A172 (cell line): ENCODE measurements at places on chromosomes 3 and 15. TPM values are rescaled to one million over a fixed set of nuclear protein-coding genes. Genes with fewer than 3 reads are reported as not detected.

Gene TGM5
- total RNA-seq, result 0.14 TPM in 1 of 2 replicates, not detected in the other

Gene MRPL46
- total RNA-seq, result 29.9 and 38.4 TPM in 2 replicates

DNA sequence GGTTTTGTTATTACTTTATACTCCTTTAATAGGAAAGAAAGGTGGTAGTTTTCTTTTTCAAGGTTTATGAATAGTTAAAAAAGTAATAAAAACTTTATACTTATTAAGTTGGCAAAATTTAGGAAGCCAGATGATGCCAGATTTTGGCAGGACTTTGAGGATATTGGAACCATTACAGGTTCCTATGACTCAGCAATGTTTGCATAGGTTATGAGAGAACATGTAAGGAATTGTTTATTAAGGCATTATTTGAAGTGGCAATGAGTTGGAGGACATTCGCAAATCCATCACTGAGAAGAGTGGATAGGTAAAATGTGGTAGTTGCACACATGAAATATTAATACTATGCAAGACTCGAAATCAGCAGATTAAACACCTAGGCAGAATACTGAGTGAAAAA is 29.9 kb downstream of the CDAN1 start:
- no peak for DNase-seq

DNA sequence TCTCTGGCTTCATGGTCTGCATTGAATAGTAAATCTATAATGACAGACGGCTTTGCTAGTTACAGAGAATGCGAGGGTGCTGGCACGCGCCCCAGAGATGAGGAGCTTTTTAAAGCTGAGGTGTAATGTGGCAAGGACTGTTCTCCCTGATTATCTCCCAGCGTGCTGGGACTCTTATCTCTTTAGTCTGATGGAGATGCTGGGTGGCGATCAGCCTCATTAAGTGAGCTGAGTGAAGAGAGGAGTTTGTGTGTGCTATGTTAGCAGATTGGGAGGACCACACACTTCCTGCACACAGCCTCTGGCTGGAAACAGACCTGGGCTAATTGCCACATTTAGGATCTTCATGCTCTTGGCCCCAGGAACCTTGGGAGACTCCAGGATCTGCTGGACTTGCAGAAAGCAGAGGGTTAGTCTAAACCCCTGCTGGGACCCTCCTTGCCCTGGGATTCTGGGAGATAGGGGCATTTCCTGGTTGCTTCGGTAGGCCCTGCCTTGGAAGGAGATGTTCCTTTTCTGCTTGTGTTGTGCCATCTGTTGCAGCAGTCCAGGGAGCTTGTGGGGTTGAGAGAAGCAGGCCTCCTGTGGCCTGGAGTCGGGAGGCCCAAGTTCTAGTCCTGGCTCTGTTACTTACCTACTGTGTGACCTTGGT is 15.0 kb downstream of the PDIA5 start:
- no peak for DNase-seq

DNA sequence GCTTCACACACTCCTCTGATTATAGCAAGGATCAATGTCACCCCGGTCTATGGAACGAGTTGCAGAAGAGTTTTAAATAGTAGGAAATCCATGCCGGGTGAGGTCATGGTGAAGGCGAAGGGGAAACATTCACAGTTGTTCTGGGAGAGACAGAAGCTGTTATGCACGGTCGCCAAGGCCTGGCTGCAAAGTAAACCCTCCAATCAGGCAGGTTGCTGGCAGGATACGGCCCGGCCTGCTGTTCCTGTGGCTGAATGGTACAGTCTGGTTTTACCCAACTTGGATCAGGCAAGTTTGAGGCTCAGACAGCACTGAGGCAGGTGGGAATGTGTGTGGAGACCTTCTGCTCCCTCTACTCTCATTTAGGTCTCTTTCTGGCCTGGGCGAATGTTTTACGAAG is 45.3 kb upstream of the ATP2B2 start:
- no peak for DNase-seq

DNA sequence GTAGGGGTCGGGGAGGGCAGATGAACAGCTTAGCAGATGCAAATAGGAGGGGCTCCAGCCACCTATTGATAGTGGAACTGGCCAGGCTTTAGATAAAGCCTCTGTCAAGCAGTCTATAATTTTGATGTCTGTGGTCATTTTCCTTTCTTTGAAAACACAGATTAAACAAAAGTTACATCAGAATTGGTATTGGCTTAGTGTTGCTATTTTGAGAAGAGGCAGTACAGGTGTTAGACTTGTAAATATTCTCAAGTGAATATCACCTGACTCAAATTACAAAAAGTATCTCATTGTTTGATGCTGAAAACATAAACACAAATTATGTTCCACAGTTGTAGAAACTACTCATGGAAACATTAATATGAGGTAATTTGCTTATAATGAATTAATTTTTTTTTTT is 18.1 kb downstream of the GHRL start:
- DNase-seq, result no peak

DNA sequence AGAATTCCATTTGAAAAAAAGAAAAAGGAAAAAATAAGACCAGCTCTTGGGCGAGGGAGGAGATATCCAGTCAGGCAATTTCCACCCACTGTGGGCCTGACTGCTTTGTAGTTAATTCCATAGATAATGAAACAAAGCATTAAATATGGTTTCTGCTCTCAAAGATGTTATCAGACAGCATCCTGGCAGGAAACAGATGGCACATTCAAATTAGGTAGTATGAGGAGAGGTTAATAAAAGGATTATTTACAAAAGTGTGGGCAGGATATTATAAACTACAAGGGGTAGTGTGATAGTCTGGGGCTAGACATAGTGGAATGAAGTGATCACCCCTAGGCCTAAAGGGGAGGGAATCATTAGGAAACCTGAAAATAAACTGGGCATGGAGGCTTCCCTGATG is 193.2 kb downstream of the CLSTN2 start:
- no peak for DNase-seq
